T-helper 2 cell treated with Interferon-gamma antibody and Interleukin-4, amounts not matched to agents 5 μg/mL and 100 μg/mL, for 36 hours (primary cell): ENCODE measurements at places on chromosomes 12 and 14.

- H3K4me1 ChIP-seq, result peaks cover 10% of the 10 kb centered on the region
- H3K27ac ChIP-seq, result no peak overlapping the region
- no peaks in the 10 kb centered on the region for H3K36me3 ChIP-seq
- H3K27me3 ChIP-seq, result peaks cover 7% of the 10 kb centered on the region
- DNase-seq, result no peak
Observed at GRCh38 chr12:2375871-2376270, 323.1 kb downstream of the CACNA1C start.

DNA sequence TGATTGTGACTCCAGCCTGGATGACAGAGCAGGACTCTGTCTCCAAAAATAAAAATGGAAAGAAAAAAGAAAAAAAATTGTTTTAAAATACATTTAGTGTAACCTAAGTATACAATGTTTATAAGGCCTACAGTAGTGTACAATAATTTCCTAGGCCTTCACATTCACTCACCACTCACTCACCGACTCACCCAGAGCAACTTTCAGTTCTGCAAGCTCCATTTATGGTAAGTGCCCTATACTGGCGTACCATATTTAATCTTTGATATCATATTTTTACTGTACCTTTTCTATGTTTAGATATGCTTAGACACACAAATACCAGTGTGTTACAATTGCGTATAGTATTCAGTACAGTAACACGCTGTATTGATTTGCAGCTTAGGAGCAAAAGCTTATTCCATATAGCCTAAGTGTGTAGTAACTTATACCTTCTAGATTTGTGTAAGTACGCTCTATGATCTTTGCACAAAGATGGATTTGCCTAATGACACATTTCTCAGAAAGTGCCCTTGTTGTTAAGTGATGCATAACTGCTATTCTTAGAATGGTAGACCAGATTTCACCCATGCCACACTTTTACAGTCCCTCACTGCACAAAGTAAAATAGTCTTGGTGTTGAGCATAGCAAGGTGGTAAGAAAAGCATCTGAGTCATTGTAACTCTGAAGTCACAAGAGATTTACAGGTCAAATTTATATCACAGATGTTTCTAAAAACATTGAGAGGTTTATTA is 151.9 kb downstream of the LRRK2 start:
- no peak overlapping the region for H3K27ac ChIP-seq
- H3K4me1 ChIP-seq, result no peaks in the 10 kb centered on the region
- no peaks in the 10 kb centered on the region for H3K27me3 ChIP-seq
- no peak for DNase-seq

- no peak overlapping the region for H3K27ac ChIP-seq
- H3K4me3 ChIP-seq, result no peak overlapping the region
- H3K4me1 ChIP-seq, result no peaks in the 10 kb centered on the region
Observed at GRCh38 chr14:88234442-88234841, 88.6 kb downstream of the KCNK10 start.

DNA sequence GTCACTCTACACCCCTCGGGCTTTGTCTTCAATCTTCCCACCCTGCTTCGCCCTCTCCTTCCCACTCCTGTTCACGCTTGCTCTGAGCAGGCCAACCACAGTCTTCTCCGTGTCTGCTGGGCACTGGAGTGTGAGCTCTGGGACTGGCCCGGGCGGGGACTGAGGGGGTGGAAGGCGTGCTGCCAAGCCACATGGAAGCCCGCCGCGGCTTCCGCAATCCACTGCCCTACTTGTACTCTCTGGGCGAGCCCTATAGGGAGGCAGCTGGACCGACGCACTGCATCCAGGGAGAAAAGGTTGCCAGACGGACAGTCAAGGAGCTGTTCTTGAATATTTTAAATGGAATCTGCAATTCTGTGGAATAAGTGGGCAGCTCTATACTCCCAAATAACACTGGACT is 24.8 kb downstream of the GOLGA3 start:
- no peaks in the 10 kb centered on the region for H3K27me3 ChIP-seq
- H3K4me3 ChIP-seq, result no peak overlapping the region
- no peak for DNase-seq
- H3K4me1 ChIP-seq, result peaks cover 6% of the 10 kb centered on the region
- peaks cover 51% of the 10 kb centered on the region for H3K36me3 ChIP-seq

- H3K27me3 ChIP-seq, result no peaks in the 10 kb centered on the region
- no peak overlapping the region for H3K27ac ChIP-seq
- H3K4me3 ChIP-seq, result no peak overlapping the region
- H3K4me1 ChIP-seq, result peaks cover 32% of the 10 kb centered on the region
- H3K36me3 ChIP-seq, result no peaks in the 10 kb centered on the region
Observed at GRCh38 chr12:53591301-53592206, 34.6 kb downstream of the ATF7 start.

DNA sequence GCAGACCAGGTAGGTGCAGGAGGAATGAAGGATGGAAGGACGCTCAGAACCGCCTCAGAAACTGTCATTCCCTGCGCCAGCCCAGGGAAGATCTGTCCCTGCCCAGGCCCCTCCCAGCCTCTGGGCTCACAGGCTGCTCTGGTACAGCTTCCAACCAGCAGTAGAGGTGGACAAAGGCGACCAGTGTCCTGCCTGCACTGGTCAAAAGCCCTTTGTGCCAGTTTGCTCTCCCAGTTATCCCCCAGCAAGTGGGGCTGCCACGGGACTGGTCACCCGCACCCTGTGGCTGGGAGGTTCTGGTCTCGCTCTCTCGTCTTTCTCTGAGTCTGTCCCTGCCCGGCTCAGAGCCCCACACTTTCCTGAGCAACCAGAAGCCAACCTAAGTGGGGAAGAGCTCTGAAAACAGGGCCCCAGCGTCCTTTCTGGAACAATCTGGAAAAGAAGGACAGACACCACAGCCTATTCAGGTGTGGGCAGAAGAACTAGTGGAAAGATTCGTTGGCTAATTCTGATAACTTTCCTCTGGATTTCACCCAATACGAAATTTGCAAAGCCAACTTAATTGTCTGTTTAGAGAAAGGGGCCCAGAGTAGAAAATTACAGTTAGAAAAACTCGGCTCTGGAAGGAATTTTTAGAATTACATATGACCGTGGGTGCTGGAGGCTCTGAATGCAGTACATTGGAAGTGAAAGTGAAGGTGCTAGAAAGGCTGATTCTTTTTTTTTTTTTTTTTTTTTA is 21.7 kb downstream of the SNRNP35 start:
- H3K4me3 ChIP-seq, result no peak overlapping the region
- peaks cover 17% of the 10 kb centered on the region for H3K4me1 ChIP-seq

DNA sequence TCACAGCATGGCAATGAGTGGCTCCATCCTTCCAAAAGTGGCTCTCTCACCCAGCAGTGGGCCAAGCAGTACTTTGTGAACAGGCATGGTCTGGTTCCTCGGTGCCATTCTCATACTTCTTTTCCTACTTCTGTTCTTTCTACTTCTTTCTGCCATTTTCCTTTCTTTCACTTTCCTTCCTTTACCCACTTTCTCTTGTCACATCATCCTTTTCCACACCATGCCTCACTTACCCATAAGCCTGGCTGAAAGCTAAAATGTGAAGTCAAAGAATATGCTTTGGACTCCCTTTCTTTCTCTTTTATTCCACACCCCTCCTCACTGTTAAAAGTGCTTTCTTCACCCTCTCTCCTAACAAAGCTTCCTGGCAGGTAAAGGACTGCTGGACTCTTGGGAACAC is 57.0 kb downstream of the PTHLH start:
- H3K4me1 ChIP-seq, result no peaks in the 10 kb centered on the region
- no peaks in the 10 kb centered on the region for H3K36me3 ChIP-seq
- no peak overlapping the region for H3K4me3 ChIP-seq
- no peak for DNase-seq

DNA sequence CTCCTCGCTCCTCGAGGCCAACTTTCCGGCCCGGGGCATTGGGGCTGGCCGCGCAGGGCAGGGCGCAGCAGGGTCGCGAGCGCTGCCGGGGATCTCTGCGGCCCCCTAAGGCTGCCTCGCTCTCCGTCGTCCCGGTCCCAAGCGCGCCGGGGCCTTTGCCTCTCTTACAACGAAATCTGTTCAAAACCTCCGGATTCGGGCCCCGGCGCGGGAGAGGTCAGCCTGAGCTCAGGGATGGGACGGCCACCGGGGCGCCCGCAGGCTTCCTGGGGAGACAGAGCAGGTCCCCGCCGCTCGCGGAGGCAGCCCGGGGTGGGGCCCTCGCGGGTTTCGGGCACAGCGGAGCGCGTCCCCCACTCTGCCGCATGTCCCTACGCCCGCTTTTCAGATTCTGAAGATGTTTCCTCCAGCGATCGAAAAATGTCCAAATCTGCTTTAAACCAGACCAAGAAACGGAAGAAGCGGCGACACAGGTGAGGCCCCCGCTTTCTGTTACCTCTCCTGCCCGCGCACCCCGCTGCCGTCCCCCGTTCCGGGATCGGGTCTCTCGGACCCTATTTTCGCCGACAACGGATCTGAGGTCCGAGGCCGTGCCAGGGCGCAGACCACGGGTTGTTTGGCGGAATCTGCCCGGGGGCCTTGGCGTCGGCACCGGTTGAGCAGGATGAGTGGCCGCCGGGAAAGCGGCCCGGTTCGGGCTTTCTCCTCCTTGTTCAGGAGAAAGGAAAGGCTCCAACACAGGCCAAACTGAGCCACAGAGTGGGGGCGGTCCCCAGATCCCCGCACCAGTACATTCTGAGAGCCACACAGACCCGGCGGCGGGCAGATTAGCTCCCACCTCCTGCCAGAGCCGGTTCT is 1.8 kb downstream of the VSX2 start:
- H3K27ac ChIP-seq, result no peak overlapping the region
- H3K36me3 ChIP-seq, result peaks cover 2% of the 10 kb centered on the region

DNA sequence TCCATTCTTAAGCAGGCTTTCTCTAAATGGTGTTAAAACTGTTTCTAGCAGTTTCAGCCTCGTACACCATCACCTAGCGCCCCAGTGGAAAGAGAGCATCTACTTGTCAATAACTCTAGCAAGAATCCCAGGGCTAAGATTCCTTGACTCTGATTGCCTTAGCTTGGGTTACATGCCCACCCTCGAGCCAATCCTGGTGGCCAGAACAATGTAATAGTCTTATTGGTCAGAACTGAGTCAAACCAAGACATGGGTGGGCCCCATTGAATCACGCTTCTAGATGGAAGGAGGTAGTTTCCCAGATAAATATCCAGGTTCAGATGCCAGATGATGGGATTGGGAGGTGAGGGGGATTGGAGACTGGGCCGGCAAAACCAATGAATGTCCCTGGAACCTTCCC is 55.9 kb upstream of the MED13L start:
- H3K4me3 ChIP-seq, result no peak overlapping the region
- no peak for DNase-seq
- no peaks in the 10 kb centered on the region for H3K36me3 ChIP-seq
- H3K27me3 ChIP-seq, result peaks cover 2% of the 10 kb centered on the region

GRCh38 chr14:83709116-83709515 is 1820.8 kb upstream of the FLRT2 start:
- no peaks in the 10 kb centered on the region for H3K27me3 ChIP-seq
- no peak overlapping the region for H3K27ac ChIP-seq
- no peaks in the 10 kb centered on the region for H3K4me1 ChIP-seq
- H3K36me3 ChIP-seq, result no peaks in the 10 kb centered on the region
- DNase-seq, result no peak

DNA sequence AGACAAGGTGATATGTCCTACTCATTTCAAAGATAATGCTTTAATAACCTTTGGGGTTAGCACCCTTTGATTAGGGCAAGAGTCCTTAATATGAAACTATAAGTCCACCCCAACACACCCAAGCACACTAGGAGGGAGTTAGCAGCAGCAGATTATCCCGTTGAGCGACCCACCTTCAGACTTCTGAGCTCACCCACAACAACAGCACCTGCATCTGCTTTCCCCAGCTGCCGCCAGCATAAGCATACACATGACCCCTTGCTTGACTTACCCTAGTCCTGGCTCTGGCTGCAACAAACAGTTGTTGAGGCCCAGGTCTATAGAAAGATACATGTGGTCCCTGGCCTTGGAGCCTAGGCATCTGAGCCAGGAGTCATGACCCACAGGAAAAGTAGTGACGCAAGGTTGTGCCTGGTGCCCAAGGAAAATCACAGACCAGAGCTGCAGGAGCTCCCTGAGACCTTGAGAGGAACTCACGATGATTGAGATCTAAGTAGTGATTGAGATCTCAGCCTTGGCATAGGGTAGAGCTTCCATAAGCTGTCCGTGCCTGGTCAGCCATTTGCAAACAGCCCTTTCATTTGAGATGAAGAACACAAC is 19.0 kb downstream of the ZDHHC22 start:
- no peak for DNase-seq
- H3K36me3 ChIP-seq, result no peaks in the 10 kb centered on the region
- H3K4me3 ChIP-seq, result no peak overlapping the region
- no peak overlapping the region for H3K27ac ChIP-seq
- H3K27me3 ChIP-seq, result peaks cover 32% of the 10 kb centered on the region
